H1 (cell line): ENCODE measurements at places on chromosomes 16 and 17. TPM values are rescaled to one million over a fixed set of nuclear protein-coding genes. Genes with fewer than 3 reads are reported as not detected.

The CMTM2 gene
- total RNA-seq: not detected in 2 replicates

- no peak overlapping the region for H3K4me3 ChIP-seq
- H3K36me3 ChIP-seq: no peaks in the 10 kb centered on the region
- no peak for DNase-seq
Measured at GRCh38 chr16:87080571-87081167, 236.5 kb downstream of the C16orf95 start.

- no peak overlapping the region for H3K27ac ChIP-seq
- no peak overlapping the region for H3K4me3 ChIP-seq
- H3K36me3 ChIP-seq: peaks cover 4% of the 10 kb centered on the region
- no peaks in the 10 kb centered on the region; the same call in 1 of the 2 replicates for H3K4me1 ChIP-seq
- DNase-seq: no peak
- no peaks in the 10 kb centered on the region for H3K27me3 ChIP-seq
Measured at GRCh38 chr16:1645914-1646525, 32.1 kb upstream of the JPT2 start.

GRCh38 chr16:27385398-27385797, 16.6 kb upstream of the IL21R start:
- no peak for DNase-seq
- no peak overlapping the region for H3K4me3 ChIP-seq
- H3K27ac ChIP-seq: no peak overlapping the region

GRCh38 chr17:5759501-5759925, 175.2 kb upstream of the NLRP1 start:
- H3K4me1 ChIP-seq: no peaks in the 10 kb centered on the region
- no peak for DNase-seq
- H3K27ac ChIP-seq: no peak overlapping the region
- no peaks in the 10 kb centered on the region for H3K36me3 ChIP-seq

DNA sequence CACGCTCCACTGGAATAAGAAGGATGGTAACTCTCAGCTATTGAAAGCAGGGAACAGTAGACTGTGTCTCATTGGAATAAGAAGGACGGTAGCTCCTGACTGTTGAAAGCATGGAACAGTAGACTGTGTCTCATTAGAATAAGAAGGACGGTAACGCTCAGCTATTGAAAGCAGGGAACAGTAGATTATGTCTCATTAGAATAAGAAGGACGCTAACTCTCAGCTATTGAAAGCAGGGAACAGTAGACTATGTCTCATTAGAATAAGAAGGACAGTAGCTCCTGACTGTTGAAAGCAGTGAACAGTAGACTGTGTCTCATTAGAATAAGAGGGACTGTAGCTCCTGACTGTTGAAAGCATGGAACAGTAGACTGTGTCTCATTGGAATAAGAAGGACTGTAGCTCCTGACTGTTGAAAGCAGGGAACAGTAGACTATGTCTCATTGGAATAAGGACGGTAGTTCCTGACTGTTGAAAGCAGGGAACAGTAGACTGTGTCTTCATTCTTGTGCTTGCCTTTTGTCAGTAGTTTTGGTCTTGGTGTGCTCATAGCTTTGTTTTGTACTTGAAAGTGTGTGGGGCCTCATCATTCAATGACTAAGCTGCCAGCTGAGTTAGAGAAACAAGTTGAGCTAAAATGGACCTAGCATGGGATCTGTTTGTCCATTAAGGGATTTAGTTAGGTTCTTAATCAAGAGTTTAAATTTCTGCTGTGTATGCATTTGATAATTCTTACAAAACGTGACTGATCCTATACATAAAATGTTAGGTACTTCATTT, 58.5 kb downstream of the BANP start:
- H3K4me3 ChIP-seq: no peak overlapping the region
- DNase-seq: no peak
- no peaks in the 10 kb centered on the region; the same call in 1 of the 2 replicates for H3K4me1 ChIP-seq
- H3K27ac ChIP-seq: 0 out of 2 replicates have a peak overlapping the region, but pooled peaks have one; percentile 13
- no peaks in the 10 kb centered on the region for H3K27me3 ChIP-seq
- H3K36me3 ChIP-seq: no peaks in the 10 kb centered on the region

- no peaks in the 10 kb centered on the region for H3K27me3 ChIP-seq
- no peak overlapping the region for H3K27ac ChIP-seq
- no peak for DNase-seq
- H3K4me3 ChIP-seq: no peak overlapping the region; the same call in 1 of the 2 replicates
- H3K4me1 ChIP-seq: peaks cover 6% of the 10 kb centered on the region
- H3K36me3 ChIP-seq: no peaks in the 10 kb centered on the region
Measured at GRCh38 chr17:4901648-4902344, 1.1 kb downstream of the CHRNE start.

GRCh38 chr17:82866590-82867191, 26.9 kb upstream of the ZNF750 start:
- no peak overlapping the region for H3K27ac ChIP-seq
- H3K36me3 ChIP-seq: 0 out of 2 replicates have a peak, but pooled peaks cover 3% of the 10 kb centered on the region
- peaks cover 2% of the 10 kb centered on the region for H3K4me1 ChIP-seq

DNA sequence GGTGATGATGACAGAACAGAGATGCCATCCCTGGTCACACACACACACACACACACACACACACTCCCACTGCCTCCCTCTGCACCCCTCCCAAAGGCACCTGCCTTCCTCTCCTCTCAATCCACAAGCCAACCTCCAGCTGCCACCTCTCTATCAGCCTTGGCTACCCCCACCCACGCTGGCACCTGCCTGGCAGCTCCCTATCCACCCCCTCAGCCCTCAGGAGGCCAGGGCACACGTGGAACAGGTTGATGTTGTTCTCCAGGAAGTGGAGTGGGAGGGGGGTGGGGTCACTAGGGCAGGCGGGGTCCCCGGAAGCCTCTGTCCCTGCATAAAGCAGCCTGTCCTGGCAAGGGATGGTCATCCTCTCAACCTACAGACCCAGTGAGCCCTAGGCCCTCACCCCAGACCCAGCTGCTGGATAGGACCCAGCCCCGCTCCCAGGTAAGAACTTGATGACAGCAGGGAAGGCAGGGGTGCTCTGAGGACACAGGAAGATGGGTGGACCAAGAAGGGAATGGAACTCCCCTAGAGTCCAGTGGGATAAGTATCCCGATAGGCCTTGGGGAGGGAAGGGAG, at the start of gene GSDMA:
TSS of gene GSDMA (plus strand) at position 363 of the 579 bp plus-strand sequence. CDS start 2,684 bp downstream, outside the sequence.
- no peaks in the 10 kb centered on the region for H3K27me3 ChIP-seq
- no peak within 1 kb of the TSS for H3K4me3 ChIP-seq
- no peaks in the 10 kb centered on the region for H3K36me3 ChIP-seq
- 0 out of 2 replicates have a peak, but pooled peaks cover 2% of the 10 kb centered on the region for H3K4me1 ChIP-seq
- H3K27ac ChIP-seq: no peak within 1 kb of the TSS

DNA sequence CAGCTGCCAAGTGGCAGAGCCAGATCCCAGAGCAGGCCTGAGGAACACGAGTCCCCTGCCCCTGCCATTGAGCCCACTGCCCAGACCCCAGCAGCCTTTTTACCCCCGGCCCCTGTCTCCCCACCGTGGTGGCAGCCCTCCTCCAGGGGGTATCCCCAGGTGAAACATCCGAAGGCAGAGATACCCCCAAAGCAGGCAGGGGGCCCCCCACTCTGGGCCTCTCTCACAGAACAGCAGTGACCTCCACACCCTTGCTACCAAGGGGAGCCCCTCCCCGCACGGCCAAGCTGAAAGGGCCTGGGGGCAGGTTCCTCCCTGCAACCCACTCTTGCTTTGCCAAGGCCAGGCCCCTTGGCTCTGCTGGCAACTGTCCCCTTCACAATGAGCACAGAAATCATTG, 142.2 kb downstream of the ENGASE start:
- no peaks in the 10 kb centered on the region for H3K36me3 ChIP-seq
- DNase-seq: no peak
- H3K4me1 ChIP-seq: peaks cover 52% of the 10 kb centered on the region

DNA sequence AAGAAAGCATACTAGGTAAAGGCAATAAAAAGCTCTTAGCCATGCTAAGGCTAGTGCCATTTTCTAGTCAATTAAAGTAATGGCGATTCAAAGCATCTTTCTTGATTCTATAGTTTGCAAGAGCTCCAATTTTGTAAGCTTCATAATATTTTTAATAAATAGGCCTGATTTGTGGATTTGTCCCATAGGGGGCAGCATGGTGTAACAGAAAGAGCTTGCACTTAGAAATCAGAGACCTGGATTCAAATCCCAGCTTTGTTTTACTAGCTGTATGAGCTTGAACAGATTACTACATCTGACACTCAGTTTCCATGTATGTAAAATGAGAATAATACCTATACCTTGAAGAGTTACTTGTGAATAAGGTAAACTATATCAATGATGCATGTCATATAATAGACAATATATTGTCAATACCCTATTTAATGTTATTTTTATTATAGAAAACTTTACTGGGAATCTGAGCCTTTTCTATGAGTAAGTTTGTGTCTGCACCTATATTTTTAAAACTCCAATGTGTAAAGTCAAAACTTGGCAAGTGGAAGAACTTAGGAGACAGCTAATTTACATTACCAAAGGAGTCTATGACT, 93.6 kb upstream of the NOG start:
- H3K27ac ChIP-seq: no peak overlapping the region
- H3K27me3 ChIP-seq: no peaks in the 10 kb centered on the region
- DNase-seq: no peak

The SOX8 gene
- 5.7 and 6.4 TPM in 2 replicates for total RNA-seq

- no peak overlapping the region for H3K4me3 ChIP-seq
- H3K36me3 ChIP-seq: no peaks in the 10 kb centered on the region
- H3K27me3 ChIP-seq: no peaks in the 10 kb centered on the region
- DNase-seq: no peak
- peaks cover 7% of the 10 kb centered on the region for H3K4me1 ChIP-seq
Measured at GRCh38 chr17:50906443-50906842, 40.3 kb upstream of the TOB1 start.

DNA sequence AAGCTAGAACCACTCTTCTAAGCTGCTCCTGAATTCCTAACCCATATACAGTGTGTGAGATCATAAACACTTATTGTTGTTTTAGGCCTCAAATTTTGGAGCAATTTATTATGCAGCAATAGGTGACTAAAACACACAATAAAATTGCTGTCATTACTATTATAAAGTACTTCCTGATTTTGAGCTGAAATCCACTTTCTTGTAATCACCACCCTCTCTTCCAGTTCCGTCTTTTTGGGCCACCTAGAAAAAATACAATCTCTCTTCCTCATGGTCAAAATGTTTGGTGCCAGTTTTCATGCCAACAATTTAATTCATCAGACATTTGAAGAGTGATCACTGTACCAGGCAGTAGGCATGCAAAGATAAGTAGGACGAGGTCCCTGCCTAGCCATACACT, 43.3 kb upstream of the NF1 start:
- H3K4me1 ChIP-seq: no peaks in the 10 kb centered on the region
- no peak overlapping the region for H3K27ac ChIP-seq
- no peaks in the 10 kb centered on the region for H3K27me3 ChIP-seq
- no peak overlapping the region for H3K4me3 ChIP-seq
- H3K36me3 ChIP-seq: no peaks in the 10 kb centered on the region

The SPATA22 gene
- total RNA-seq: not detected in 2 replicates

GRCh38 chr17:16491703-16492612, at the start of gene LRRC75A:
Gene LRRC75A, minus strand, starts transcription at chr17:16492193. Its CDS starts 203 bp downstream, at chr17:16491990.
- peak; percentile 74 for DNase-seq
- no peak within 1 kb of the TSS for H3K27ac ChIP-seq
- peak within 1 kb of the TSS; percentile 70 for H3K4me3 ChIP-seq
- H3K36me3 ChIP-seq: no peaks in the 10 kb centered on the region

DNA sequence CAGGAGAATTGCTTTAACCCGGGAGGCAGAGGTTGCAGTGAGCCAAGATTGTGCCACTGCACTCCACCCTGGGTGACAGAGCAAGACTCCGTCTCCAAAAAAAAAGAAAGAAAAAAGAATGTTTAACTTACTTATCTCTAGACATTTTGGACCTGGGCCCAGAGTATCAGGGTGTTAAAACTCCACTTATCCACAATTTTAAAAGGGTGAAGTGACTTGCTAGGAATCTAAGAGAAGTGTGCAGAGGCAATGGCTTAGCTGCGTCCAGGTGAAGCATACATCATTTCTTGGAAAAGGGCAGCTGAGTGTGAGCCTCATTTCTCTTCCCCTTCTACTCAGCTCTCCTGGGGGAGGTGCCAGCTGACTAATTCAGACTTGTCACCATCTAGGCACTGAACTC, 25.1 kb downstream of the ALDH3A2 start:
- no peak overlapping the region for H3K4me3 ChIP-seq
- H3K4me1 ChIP-seq: no peaks in the 10 kb centered on the region
- DNase-seq: no peak
- H3K36me3 ChIP-seq: peaks cover 4% of the 10 kb centered on the region; the same call in 1 of the 2 replicates
- no peak overlapping the region for H3K27ac ChIP-seq
- no peaks in the 10 kb centered on the region for H3K27me3 ChIP-seq

GRCh38 chr17:13346996-13347762, 254.6 kb downstream of the HS3ST3A1 start:
- no peaks in the 10 kb centered on the region for H3K4me1 ChIP-seq
- no peaks in the 10 kb centered on the region; the same call in 1 of the 2 replicates for H3K27me3 ChIP-seq
- no peak overlapping the region for H3K4me3 ChIP-seq
- DNase-seq: no peak
- no peaks in the 10 kb centered on the region for H3K36me3 ChIP-seq

DNA sequence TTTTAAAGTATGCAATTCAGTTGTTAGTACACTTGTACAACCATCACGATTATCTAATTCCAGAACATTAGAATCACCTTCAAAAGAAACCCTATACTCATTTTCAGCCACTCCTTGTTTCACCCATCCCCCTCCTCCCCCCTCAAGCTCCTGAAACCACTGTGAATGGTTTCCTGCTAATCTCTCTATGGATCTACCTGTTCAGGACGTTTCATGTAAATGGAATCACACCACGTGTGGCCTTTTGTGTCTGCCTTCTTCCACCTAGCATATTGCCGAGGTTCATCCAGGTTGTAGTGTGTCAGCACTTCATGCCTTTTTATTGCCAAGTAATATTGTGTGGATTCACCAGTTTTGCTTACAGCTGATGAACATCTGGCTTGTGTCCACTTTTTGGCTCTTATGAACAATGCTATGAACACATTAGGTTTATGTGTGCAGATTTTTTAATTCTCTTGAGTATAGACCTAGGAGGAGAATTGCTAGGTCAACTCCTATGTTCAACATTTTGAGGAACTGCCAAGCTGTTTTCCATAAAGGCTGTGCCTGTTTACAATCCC, 17.8 kb downstream of the EIF4A3 start:
- H3K27ac ChIP-seq: no peak overlapping the region
- H3K4me1 ChIP-seq: peaks cover 3% of the 10 kb centered on the region
- peaks cover 12% of the 10 kb centered on the region for H3K36me3 ChIP-seq
- DNase-seq: no peak

GRCh38 chr17:53571342-53571741, 251.4 kb upstream of the KIF2B start:
- H3K4me3 ChIP-seq: no peak overlapping the region
- H3K27me3 ChIP-seq: no peaks in the 10 kb centered on the region
- no peaks in the 10 kb centered on the region for H3K4me1 ChIP-seq
- H3K27ac ChIP-seq: no peak overlapping the region

The DPEP1 gene
- total RNA-seq: 2.5 and 3.1 TPM in 2 replicates
